ENCODE measurements at places on chromosomes 13 and 19. TPM values are rescaled to one million over a fixed set of nuclear protein-coding genes. Genes with fewer than 3 reads are reported as not detected.

- no peak for DNase-seq
Measured at GRCh38 chr19:37342753-37343152, 28.1 kb upstream of the ZNF527 start.

- DNase-seq, result peak; percentile 64
Measured at GRCh38 chr13:44573790-44574465, 2.2 kb downstream of the TSC22D1 start.

GRCh38 chr13:73286942-73287620 lies 228.3 kb downstream of the KLF5 start:
- DNase-seq, result no peak

DNA sequence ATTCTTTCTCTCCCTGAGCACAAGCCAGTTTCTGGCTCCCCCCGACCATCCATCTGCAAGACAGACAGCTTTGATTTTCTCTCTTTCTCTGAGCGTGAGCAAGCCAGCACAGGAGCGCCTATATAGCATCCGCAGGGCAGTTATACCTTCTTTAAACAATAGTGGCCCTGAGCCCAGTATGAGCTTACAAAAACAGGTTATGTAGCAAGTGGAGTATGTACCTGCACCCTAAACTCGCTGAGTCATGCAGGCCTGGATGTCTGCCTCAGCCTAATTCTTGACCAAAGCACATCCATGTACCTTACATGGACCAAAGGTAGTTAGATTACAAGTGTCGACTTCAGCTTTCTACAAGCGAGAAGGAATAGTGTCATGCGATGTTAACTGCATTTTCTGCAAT lies 61.7 kb downstream of the RAP2A start:
- no peak for DNase-seq

GRCh38 chr13:36129539-36129938 lies 1.6 kb downstream of the DCLK1 start:
- no peak for DNase-seq

GRCh38 chr13:46516599-46517338 lies 36.2 kb upstream of the LRCH1 start:
- no peak for DNase-seq

- DNase-seq, result no peak
Measured at GRCh38 chr13:111259058-111259457, 61.4 kb upstream of the TEX29 start.

- DNase-seq, result no peak
Measured at GRCh38 chr19:14528419-14529253, 758 bp upstream of the TECR start.

DNA sequence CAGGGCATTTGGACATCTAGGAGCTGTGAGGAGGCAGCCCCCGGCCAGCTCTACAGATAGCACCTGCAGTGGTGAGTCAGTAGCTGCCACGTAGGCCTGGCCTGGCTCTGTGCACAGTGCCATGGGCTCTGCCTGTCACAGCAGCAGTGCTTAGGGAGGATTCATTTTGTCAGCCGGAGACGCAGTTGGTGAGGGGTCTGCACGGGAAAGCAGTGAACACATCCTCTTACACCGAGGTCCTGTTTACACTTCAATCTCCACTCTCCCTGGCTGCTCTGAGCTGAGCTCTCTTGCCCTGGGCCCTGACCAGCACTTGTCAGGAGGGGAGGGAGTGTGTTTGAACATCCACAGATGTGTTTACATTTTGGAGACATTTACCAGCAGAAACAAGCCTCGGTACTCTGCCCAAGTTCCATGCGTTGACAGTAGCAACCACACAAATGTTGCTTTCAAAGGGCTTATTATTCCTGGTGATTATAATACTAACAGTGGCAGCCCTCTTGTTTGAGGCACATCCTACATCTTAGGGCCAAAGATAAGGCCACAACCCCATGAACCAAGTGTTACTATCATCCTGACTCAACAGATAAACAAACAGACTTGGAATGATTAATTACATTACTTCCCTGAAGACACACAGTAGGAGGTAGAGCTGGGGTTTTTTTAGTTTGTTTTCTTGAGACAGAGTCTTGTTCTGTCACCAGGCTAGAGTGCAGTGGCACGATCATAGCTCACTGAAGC lies 148.9 kb downstream of the USP12 start:
- DNase-seq, result peak; percentile 53

DNA sequence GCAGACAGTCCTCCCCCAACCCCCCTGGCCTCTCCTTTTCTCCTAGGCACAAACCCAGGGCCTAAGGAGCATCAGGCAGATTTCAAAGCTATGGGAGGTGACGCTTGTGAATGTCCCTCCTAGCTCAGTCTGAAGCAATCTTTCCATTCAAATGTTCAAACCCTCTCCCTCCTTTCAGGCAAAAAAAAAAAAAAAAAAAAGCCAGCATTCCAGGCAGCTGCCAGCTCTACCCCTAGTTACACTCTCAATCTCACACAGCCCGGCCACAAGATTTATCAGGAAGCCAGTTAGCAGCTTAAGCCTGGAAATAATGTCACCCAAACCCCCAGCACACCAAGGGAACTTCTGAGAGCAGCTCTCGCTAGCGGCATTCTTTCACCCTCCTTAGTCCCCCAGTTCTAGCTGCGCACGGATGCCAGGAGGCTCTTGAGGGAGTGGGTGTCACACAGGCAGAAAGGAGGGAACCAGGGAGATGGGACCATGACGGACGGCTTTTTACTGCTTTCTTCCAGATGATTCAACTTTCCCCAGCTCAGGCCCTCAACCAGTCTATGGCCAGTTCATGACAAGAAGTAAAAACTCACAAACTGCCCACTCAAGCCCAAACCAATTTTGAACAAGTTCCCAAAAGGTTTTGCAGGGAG lies 6.3 kb downstream of the SH3GL1 start:
- no peak for DNase-seq

DNA sequence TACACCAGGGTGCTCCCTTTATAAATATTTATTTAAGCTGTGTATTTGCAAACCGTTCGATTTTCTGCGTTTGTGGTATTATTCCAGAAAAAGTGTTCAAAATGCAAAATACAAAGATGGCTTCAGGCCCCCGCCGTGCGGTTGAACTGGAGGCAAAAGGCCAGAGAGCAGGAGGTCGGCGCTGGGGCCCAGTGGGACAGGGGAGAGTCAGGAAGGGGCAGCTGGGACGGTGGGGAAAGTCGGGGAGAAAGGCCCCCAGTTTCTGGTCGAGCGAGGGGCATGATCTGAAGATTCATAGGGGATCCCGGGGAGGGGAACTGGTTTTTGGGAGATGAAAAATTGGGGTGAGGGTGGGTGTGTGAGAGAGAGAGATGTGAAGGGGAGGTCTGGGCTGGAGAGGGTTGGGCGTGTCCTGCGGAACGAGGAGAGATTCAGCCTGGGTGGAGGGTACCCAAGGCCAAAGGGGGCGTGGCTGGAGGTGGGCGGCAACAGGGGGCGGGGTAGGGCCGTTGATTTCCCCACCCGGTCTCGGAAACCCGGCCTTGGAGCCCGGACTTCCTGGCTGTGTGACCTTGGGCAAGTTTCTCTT lies 678 bp downstream of the ISOC2 start:
- DNase-seq, result no peak

GRCh38 chr13:62920159-62920558 lies 1504.5 kb upstream of the PCDH20 start:
- DNase-seq, result no peak

DNA sequence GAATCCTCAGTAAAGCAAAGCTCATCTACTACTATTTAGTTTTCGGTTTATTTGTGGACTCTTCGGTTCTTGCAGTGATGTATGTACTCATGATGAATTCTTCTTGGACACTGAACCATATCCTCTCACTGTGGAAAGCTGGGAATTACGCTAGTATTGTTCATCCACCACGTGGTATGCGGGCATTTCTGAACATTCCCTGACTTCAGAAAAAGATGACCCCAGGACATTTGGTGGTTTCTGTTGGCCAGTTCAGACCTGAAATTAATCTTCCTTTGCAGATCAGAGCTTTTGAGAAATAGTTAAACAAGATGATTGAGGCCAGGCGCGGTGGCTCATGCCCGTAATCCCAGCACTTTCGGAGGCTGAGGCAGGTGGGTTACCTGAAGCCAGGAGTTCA lies 25.3 kb upstream of the FBN3 start:
- no peak for DNase-seq

GRCh38 chr19:35727053-35727955 lies 9.5 kb downstream of the KMT2B start:
- no peak for DNase-seq

DNA sequence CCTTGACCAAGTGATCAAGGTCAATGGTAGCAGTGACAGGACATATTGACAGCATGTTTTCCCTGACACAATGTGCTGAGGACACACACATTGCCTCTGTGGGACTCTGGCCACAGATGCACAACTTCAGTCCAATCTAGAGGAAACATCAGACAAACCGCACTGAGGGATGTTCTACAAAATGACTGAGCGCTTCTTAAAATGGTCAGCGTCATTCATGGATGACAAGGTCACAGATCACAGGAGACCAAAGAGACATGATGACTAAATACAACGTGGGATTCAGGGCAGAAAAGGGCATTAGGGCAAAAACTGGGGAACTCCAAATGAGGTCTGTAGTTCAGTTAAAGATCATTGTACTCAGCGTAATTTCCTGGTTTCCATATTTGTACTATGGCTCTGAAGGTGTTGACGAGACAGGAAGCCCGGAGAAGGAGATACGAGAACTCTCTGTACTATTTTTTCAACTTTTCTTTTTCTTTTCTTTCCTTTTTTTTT lies 20.6 kb downstream of the PBX4 start:
- no peak for DNase-seq

DNA sequence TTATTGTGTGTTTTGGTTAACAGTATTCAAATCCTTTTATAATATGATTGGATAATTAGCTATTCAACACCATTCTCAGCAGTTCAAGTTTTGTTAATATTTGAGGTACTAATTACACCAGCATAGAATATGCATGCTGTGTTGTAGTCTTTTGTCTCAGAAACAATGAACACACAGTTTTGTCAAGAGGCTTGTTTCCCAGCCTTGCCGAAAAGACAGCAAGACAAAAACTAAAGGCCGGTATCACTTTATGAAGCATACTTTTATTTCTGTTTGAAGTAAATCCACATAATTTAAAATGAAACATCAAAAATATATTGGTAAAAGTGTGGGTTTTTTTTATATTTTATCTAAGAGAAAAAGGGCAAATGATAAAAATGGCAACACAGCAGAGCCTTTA lies 7.5 kb downstream of the GPR180 start:
- DNase-seq, result no peak

DNA sequence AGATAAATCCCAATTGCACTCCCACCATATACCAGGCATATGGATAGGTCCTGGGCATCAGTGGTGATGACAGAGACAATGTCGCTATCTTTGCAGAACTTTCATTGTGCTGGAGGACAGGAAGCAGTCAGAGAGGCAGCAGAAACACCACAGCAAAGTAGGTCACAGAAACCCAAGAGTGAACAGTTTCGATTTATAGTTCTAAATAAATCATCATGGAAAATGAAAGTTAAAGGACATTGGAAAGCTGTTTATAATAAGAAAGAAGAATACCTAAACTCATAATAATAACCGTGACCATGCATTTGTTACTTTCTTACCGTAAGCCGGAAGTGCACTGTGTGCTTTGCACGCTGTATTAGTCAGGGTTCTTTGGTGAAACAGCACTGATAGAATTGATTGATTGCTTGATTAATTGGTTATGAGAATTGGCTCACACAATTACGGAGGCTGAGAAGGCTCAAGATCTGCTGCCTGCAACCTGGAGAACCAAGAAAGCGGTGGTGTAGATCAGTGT lies 38.9 kb downstream of the ALOX5AP start:
- DNase-seq, result no peak

DNA sequence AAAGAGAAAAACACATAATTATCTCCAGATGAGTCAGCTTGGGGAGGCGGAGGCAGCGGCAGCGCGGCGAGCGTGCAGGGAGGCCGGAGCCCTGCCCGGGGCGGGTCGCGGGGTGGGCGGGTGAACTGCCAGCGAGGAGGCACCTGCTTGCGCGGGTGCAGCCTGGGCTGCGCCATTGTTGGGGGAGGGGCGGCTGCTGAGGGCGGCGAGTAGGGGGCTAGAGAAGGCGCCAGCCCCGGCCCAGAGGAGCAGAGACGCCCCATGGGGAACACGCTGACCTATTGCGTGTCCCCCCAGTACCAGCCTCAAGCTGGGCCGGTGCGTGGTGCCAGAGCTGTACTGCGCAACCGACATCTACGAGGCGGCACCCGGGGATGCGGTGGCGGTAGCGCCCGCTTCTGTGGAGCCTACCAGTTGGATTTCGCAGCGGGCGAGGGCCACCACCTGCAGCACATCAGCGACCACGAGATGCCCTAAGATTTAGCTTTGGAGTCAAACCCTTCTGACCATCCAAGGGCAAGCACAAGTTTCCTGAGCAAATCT lies 16.7 kb downstream of the ZNF100 start:
- DNase-seq, result no peak

DNA sequence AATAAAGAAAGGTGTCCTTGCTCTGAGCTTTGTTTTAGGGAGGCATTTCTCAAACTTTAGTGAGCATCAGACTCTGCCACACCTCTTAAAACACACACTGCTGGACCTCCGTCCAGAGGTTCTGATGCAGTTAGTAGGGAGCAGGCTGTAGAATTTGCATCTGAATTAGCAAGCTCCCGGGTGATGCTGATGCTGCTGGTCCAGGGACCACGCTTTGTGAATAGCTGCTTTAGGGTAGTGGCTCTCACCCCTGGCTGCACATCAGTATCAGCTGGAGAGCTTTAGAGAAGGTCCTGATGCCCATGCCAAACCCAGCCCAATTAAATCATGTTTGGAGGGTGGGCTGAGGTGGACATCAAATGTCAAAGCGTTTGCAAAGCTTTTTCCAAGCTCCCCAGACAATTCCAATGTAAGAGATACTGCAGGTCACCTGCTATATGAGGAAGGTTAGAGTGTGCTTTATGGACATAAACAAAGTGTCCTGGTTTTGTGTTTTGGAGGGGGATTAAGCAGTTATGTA lies 3.6 kb downstream of the HTR2A start:
- no peak for DNase-seq

DNA sequence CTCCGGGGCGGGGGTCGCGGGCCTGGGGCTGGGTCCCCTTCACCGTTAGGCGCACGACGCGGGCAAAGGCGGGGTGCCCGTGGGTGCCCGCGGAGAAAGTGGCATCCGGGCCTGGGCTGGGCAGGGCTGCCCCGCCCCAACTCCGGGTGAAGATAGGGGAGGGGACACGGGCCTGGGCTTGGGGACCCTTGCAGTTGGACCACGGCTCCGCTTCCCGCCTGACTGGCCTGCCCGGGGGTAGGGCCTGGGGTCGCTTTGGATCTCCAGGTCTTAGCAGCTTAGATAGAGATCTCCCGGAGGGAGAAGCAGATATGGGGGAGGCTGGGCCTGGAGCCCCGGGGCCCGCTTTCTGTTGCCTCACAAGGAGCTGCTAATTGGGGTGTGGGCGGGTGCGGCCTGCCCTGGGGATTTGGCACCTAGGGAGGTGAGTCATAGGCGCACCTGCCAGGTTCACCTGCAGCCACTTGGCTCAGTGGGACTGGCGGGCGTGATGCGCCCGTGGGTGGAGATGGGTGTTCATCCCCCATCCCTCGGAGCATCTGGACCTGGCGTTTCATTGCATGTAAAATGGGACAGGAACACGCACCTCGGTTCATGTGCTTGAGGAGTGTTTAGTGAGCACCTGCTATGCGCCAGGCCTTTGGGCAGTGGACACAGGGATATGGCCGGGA lies 585 bp downstream of the MAP1S start:
- DNase-seq, result no peak

C5AR2 gene
- 13.9 TPM for total RNA-seq

TEX101 gene
- not detected for total RNA-seq

FCAR gene
- 16.3 TPM for total RNA-seq

RAB3A gene
- 3.0 TPM for total RNA-seq

ADGRE3 gene
- total RNA-seq, result 0.19 TPM

LILRA6 gene
- total RNA-seq, result 26.5 TPM

ZNF776 gene
- 11.5 TPM for total RNA-seq

CGB3 gene
- not detected for total RNA-seq

All from mesenteric fat pad (tissue), 1 donor.